ENCODE measurements at places on chromosomes 3 and 15.

DNA sequence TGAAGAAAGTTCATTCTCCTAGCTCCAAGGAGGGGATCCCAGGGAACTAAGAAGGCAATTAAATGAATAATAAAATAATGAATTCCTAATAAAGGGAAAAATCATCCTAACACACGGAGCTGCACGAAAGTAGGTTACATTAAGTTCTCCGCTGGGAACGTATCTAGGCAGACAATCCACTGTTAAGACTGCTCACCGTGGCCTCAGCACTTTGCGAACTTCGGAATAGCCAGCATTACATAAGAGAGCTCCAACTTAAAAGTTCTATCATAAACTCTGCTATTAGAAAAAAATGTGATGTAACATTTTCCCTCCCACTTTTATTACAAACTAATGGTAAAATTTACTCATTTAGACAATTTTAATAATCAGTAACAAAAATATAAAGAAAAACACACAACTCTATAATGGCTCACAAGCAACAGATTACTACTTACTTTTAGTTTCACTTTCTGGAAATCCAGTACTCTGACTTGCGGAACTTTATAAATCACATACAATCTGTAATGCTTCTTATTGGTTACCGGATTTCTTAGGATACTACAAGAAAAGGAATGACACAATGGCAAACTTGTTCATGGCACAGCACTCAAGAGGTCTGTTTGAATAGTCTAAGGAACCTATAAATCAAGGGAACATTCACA is 8.5 kb downstream of the SNRPA1 start:
- DNase-seq, result no peak

DNA sequence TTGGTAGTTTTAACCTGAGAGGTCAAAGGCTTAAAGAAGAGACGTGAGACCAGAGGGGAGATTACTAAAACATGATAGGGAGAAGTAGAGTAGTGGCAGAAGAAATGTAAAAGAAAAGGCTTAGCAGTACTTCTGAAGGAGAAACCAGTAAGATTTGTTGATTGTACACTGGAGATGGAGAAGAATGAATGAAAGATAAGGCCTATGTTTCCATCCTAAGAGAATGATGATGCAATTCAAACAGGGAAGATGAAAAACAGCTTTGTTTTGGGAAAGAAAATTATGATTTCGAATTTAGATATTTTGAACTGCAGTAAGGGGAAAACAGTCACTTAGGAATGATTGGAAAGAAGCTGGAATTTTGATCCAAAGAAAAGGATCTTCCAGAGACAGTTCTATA is 97.4 kb upstream of the PLXND1 start:
- no peak for DNase-seq

GRCh38 chr3:16875876-16876550 is 8.7 kb upstream of the PLCL2 start:
- no peak for DNase-seq

DNA sequence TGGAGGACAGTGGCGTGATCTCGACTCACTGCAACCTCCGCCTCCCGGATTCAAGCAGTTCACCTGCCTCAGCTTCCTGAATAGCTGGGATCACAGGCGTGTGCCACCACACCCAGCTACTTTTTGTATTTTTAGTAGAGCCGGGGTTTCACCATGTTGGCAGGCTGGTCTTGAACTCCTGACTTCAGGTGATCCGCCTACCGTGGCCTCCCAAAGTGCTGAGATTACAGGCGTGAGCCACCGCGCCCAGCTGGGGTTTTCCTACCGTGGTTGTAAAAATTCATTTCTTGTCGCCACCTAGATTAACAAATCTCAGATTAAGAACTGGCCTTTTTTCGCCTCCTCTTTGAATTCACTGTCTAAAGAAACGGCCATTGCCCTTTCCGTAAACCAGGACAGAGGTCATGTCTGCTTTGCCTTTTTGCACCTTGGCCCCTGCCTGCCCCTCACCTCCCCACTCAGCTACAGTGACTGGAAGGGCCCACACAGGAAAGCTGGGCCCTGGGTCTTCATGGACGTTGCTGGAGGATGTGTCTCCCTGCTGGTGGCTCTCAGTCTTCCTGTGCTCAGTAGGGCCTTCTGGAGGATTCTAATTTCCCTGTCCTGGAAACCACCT is 17.2 kb downstream of the ZNF710 start:
- DNase-seq, result no peak

DNA sequence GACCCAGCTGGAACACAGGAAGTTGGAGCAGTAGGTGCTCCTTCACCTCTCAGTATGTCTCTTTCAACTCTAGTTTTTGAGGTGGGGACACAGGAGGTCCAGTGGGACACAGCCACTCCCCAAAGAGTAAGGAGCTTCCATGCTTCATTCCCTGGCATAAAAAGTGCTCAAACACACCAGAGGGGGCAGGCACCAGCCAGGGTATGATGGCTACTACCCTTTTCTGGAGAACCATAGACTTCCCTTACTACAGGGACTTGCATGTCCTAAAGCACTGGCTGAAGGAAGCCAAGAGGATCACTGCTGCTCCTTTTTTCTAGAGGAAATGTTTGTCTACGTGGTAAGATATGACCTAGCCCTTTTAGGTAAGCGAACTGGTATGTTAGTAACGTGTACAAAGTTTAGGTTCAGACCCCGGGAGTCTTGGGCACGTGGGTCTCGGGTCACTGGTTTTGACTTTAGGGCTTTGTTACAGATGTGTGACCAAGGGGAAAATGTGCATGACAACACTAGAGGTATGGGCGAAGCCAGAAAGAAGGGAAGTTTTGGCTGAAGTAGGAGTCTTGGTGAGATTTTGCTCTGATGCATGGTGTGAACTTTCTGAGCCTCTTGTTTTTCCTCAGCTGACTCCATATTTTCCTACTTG is 11.9 kb downstream of the IL17RB start:
- DNase-seq, result no peak

DNA sequence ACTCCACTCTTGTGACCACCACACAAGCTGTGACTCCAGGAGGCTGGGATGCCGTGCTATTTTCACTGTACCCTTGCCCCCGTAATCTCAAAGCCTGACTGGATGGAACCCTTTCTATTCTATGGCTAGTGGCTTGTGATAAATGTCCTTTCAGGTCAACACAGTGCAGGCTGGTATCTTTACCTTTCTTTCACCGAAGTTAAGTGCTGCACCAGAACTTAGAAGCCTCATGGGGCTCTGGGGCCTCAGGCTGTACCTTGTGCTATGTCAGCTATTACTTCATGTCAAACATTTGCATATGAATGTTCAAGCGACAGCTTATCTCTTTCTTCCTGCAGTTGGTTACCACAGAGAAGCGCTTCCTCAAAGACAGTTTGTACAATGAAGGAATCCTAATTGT is 66.8 kb downstream of the RPL39L start:
- DNase-seq, result no peak

- DNase-seq, result no peak
These were observed 597 bp upstream of the GBE1 start for GRCh38 chr3:81761904-81762580.

- no peak for DNase-seq
These were observed 64.2 kb upstream of the PYGO1 start for GRCh38 chr15:55652359-55652758.
